Occipital lobe (tissue), 3 donors: ENCODE measurements at places on chromosomes 6 and 20. TPM values are rescaled to one million over a fixed set of nuclear protein-coding genes. Genes with fewer than 3 reads are reported as not detected.

UBD gene
- total RNA-seq = 0.47 TPM

STK35 gene
- 13.9 TPM for total RNA-seq

ETV7 gene
- not detected for total RNA-seq

HTR1E gene
- total RNA-seq = 0.16 TPM

IL17A gene
- total RNA-seq = not detected

SRC gene
- total RNA-seq = 19.2 TPM

ARG1 gene
- 0.94 TPM for total RNA-seq

SLC17A1 gene
- total RNA-seq = not detected

DNA sequence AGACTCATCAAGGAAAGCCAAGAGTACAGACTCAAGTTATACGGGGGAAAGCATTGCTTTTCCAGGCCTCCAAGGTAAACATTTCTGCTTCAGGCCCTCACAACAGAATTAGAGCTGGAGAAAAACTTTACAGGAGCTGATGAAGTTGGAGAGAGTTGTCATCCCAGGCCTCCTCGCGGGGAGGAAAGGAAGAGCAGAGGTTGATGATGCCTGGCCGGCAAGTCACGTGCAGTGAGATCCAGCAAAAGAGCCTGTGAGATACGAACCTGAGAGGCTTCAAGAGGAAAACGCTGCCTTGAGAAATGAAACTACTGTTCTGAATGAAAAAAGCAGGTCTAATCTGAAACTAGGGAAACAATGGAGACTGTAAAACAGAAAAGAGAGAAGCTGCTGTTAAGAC lies 122.9 kb downstream of the FAM120B start:
- no peak for DNase-seq

DNA sequence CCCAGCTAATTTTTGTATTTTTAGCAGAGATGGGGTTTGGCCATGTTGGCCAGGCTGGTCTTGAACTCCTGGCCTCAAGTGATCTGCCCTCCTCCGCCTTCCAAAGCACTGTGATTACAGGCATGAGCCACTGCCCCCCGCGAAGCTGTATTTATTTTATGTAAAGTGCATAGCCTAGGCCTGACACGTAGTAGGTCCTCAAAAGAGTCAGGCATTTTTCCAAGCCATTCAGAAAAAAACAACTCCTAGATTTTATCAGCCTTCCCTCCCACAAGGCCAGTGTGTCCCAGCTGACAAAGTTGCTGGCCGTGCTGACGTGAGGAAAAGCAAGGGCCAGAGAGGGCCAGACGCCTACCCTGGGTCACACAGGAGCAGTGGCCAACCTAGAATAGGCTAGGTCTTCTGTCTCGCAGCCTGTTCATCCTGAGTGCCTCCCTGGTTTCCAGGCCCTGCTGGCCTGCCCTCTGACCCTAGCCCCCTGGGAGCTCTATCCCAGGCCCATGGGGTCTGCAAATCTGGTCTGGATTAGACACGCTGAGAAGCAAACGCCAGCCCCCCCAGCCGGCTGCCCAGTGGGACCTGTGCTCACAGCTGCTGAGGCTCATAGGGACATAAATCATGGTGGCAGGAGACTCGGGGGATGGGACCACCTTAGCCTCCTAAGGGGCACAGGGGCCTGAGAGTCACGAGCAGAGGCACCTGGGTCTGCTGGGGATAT lies 11.8 kb downstream of the TCF15 start:
- DNase-seq = no peak

GRCh38 chr6:79788756-79789155 lies 157.6 kb downstream of the SH3BGRL2 start:
- DNase-seq = no peak

GRCh38 chr6:111565326-111566221 lies 40.1 kb downstream of the TRAF3IP2 start:
- DNase-seq = no peak

DNA sequence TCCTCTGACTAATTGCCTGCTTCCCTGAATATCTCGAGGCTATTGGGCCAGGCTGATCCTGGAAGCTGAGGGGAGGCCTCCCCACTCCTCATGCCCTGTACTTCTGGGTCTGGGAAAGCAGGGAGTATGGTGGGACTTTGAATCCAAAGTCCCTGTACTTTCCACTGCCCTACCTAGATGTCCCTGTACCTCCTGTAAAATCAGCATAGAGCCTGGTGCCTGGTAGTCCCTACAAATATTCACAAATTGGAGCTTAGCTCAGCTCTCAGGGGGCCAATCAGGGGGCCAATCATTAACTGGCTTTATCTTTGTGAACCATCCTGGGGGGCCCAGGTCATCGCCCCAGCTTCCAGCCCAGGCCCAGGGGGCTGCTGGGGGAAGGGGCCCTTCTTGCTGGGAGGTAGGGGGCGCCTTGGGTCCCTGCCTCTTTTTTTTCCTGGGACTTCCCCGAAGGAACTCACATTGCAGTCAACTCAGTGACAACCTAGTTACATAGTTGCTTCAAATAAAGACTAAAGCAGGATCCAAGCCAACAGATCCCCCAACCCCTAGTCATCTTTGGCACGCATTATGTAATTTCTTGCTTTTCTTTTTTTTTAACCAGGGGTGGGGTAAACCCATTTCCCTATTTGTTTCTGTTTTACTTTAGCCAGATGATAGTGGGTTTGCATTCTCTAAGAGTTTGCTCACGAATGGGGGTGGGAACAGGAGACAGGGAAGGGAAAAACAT lies 6.9 kb upstream of the VEGFA start:
- no peak for DNase-seq

DNA sequence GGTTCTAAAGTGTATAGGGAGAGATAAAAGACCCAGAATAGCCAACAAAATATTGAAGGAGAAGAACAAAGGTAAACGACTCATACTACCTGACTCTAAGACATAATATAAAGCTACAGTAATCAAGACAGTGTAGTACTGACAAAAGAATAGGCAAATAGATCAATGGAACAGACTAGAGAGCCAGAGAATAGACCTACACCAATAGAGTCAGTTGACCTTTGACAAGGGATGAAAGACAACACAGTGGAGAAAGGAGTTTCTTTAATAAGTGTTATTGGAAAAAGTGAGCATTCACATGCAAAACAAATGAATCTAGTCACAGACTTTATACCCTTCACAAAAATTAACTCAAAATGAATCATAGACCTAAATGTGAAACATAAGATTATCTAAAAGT lies 96.4 kb downstream of the ISM1 start:
- DNase-seq = no peak

DNA sequence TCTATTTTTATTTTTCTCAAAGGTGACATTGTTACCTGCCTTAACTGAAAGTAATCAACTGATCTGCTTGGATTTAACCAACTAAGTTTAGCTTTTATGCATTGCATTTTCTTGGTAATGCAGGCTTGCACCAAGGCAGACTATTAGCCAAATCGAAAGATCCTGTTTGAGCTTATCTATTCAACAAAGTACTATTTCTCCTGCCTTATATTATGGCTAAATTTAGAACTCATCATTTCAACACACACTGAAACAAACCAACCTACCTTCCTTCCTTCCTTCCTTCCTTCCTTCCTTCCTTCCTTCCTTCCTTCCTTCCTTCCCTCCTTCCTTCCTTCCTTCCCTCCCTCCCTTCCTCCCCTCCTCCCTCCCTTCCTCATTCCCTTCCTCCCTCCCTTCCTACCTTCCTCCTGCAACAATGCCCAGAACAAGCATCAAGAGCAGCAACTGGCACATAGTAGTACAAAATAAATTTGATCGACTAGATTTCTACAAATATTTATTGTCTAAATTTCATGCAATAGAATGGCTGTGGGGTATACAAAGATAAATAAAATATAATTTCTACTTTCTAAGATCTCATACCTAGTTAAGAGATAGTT lies 17.0 kb upstream of the RNF182 start:
- no peak for DNase-seq

- no peak for DNase-seq
These were observed 370.3 kb upstream of the JARID2 start for GRCh38 chr6:14875481-14876063.

DNA sequence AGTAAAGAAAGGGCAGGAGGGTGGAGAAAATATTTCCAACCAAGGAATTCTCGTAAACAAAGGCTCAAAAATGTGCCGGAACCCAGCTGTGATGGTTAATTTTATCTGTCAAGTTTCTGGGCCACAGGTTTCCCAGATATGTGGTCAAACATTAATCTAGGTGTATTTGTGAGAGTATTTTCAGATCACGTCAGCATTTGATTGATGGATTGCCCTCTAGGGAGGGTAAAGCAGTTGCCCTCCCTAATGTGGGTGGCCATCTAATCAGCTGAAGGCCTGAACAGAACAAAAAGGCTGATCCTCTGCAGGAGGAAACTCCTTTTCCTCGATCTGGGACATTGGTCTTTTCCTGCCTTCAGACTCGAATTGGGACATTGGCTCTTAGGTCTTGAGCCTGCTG lies 298.7 kb upstream of the TCF21 start:
- DNase-seq = no peak

- DNase-seq = no peak
These were observed 165.8 kb upstream of the SUPT3H start for GRCh38 chr6:45543298-45544235.

DNA sequence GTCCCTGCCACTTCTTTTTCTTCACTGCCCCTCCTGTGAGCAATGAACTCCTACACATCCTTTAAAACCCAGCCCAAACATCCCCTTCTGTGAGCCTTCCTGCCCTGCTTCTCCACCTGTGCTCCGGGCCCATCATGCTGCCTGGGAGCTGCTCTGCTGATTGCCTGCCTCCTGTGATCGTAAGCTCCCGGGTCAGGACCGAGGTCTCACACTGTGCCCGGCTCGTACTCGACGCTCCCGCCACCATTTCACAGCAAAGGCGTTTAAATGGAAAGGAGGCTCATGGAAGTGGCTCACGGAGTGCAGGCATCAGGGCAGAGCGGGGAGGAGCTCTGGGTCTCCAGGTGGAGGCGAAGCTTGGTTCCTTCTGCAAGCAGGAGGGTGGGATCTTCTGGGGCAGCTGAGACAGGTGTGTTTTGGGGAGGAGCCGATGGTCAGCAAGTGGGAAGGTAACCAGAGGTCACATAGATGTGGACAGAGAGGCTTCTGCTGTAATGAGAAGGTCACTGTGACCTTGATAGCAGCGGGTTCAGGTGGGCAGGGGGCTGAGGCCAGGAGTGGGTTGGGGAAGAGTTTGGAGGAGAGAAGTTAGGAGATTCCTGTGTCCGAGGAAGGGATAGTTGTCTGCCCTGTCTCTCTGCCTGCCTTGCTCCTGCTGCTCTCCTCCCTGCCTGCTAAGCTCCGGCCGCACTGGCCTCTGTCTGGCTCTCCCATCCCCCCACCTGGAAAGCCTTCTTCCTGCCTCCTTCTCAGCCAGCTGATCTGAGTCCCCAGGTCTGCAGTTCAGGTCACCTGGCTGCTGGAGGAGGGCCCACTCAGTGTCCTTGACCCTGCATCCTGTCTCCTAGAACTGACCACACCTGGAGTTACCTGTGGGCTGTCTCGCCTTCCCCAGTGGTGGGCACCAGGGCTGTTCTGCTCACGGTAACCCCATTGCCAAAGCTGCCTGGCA lies 52.7 kb upstream of the FRMD1 start:
- no peak for DNase-seq

DNA sequence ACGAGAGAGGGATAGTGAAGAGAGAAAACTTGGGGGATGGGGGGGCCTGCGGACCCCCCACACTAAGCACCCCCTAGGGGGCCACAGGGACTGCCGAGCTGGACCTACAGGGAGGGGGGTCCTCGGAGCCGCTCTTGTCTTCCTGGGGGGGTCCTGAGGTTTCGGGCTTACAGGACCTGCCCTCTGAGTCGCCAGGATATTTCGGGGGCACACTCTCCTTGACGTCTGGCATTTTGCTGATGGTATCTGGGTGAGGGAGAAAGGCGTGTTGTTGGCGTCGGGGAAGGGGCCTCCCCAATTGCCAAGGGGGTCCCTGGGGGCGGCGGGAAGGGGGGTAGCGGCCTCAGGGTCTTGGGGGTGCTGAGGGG lies 516 bp downstream of the TCP11 start:
- DNase-seq = no peak

- DNase-seq = no peak
These were observed 2.9 kb downstream of the TGM3 start for GRCh38 chr20:2298701-2299100.

DNA sequence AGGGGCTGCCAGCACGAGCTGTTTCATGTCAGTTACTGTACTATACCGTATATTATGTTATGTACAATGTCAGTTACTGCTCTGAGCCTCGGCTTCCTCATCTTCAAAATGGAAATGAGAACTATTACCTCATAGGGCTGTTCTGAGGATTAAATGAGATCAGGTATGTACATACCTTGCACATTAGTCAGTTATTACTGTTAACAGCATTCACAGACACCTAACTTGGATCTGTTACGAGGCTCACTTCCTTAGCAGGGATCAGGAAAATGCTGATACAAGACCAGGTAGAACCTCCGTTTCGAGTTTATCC lies 69.7 kb upstream of the TBC1D7 start:
- DNase-seq = no peak

- DNase-seq = no peak
These were observed 19.7 kb downstream of the SLC17A4 start for GRCh38 chr6:25774120-25774715.

DNA sequence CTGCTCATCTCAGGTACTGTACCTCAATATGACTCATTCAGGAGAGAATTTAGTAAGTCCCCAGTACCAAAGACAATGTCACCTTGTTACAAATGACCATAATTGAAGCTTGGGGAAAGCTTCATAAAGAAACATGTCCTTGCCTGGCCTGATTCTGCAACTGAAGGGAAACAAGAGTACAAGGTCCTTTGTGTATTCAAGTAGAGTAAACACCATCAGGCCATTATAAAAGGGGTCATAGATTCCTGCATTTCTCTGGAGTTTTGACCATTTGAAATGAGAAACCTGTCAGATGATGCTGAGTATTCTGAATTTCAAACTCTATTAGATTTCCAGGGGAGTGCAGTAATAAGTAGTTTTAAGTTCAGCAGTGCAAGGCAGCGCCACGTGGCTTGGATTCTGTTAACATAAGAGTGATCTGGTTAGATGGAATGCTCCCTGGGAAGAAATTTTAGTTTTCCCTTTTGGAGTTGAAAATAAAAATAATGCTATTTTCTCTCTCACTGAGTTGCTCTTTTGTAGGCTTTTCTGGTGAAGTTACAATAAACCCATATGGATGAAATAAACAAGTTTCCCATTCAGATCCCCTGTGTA lies 1054.3 kb downstream of the EPHA7 start:
- no peak for DNase-seq

DNA sequence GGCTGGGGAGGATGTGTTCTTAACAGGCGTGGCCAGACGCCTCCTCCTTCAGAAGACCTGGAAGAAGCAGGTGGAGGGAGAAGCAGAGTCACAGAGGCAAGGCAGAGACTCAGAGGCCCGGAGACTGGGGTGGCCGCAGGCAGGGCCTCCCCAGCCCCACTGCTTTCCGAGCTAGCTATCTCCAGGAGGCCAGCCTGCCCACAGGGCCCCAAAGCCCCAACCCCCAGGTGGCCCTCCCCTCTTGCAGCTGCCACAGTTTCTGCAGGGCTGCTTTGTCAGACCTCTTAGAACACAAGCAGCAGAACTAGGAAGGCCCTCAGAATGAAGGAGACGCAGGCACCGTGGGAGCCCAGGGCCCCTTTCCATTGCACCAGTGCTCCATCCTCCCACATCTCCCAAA lies 69.0 kb upstream of the MLN start:
- DNase-seq = no peak

DNA sequence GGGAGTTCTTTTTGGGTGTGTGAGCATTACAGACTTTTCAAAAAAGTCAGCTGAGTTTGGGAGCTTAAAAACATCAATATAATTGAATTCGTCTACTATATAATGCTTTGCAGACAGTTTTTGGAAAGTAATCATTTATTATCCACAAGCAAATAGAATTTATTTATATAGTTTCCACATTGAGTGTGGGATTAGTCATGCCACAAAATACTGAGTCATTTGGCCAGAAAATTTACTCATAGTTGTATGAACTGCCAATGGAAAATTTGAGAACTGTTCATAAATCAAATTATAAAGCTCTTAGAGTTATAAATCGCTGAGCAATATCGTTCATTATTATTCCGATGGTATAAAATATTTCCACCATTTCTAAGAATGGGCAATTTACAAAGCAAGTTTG lies 5.0 kb downstream of the BEND6 start:
- DNase-seq = no peak
